ENCODE measurements at places on chromosomes 12 and 14.

GRCh38 chr12:111841236-111841749 is 735 bp upstream of the MAPKAPK5 start:
- no peak for DNase-seq

- no peak for DNase-seq
Observed at GRCh38 chr14:54040846-54041245, 84.2 kb upstream of the BMP4 start.

- no peak for DNase-seq
Observed at GRCh38 chr12:54160089-54160488, 28.7 kb downstream of the SMUG1 start.

GRCh38 chr14:76585616-76586015 is 175.7 kb upstream of the VASH1 start:
- no peak for DNase-seq

DNA sequence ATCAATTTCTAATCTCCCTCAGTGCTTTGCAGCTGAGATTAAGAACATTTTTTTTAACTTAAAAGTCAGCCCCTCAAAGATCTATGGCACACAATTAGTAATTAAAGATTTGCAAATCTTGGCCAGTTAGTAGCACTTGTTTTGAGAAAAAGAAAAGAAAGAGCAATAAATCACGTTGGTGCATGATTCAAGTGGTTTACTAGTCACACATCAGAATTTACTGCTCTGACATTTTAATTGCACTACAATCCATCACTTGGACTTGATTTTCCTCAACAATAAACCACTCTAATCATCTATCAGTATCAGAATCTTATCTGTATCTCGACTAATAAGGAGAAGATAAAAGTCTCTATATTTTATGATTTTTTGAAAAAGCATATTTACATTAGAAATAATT is 154.3 kb downstream of the HELB start:
- DNase-seq, result no peak

DNA sequence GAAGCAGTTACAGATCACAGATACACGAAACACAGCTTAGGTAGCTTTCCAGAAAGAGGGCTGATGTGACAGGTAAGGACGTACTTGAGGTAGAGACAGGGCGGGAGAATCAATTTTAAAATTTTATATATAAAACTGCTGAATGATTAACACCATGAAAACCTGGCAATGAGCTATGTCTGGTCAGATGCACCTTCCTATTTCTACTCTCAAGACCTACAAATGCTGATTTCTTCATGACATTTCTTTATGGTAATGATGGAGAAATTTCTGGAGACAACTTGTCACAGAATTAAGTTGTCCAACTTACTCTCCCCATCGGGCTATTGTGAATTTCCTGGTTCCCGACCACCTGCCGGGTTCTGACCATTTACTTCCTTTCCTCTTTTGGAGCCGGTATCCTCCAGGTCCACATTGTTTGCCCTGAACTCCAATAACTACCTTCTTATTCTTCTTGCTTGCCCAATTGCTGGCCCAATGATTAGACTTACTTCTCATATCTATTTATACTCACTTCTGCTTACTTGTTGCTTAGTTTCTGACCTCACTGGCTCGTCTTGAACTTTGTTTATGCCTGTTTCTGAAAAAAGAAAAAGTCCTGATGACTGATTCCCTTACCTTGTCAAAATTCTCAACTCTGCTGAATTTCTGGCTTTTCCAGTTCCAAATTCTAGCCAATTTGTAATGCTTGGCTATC is 12.8 kb upstream of the ATP2B1 start:
- no peak for DNase-seq

DNA sequence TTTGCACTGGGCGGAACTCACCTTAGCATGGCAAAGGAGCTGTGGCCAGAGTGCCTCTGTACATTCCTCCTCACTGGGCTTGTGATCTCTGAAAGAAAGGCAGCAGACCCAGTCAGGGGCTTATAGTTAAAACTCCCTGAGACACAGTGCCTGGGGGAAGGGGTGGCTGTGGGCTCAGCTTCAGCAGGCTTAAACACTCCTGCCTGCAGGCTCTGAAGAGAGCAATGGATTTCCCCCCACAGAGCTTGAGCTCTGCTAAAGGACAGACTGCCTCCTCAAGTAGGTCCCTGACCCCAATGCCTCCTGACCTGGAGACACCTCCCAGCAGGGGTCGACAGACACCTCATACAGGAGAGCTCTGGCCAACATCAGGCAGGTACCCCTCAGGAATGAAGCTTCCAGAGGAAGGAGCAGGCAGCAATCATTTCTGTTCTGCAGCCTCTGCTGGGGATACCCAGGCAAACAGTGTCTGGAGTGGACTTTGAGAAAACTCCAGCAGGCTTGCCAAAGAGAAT is 327.5 kb upstream of the SLC16A7 start:
- no peak for DNase-seq

DNA sequence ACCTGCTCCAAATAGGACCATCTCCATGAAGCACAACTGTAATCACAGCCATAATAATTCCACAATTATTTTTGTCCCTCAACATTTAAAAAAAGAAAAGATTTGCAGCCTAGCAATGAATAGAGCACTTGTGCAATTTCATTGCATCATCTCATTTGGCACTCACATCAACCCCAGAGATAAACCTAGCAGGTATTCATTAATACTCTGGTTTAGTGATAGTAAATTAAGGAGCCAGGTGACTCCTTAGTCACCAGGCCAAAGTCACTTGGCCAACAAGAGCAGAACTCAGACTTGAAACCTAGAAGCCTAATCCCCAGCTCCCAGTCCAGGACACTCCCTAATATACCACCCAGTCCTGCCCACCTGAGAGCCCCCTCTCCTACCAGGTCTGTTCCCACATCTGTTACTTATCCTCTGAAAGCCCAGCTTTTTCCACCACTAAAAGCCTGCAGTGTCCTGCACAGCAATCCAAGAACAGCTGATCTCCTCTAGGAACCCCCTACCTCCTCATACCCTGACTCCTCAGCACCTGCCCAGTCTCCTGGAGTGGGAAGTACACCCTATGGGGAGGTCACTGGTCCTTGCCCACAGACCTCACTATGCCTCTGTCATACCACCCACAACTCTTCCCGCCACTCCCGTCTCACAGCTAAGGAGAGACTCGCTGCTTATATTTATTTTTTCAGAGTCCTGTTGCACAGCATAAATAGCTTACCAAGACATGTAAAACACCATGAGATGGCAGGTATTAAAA is 22.1 kb downstream of the OR10P1 start:
- DNase-seq, result no peak

GRCh38 chr12:51238037-51238509 is 553 bp upstream of the DAZAP2 start:
- DNase-seq, result no peak

- no peak for DNase-seq
Observed at GRCh38 chr12:50291377-50291776, 8.1 kb upstream of the LIMA1 start.

- no peak for DNase-seq
Observed at GRCh38 chr12:132141976-132142678, 2.0 kb downstream of the DDX51 start.

DNA sequence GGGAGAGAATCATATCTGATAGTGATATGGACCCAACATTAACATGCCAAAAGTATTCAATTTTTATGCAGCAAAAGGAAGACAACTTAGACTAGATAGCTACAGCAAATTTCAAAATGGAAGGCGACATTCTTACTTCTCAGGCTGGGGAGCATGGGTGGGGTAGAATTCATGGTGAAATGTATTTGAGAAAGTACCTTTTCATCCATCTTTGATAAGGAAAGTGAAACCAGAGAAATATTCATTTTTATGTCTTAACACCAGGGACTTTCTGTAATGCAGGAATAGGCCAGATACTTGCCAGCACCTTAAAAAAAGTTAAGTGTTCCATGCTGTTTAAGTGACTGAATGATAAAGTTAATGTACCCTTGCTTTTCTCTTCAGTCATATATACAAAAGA is 13.4 kb downstream of the BTG1 start:
- no peak for DNase-seq

DNA sequence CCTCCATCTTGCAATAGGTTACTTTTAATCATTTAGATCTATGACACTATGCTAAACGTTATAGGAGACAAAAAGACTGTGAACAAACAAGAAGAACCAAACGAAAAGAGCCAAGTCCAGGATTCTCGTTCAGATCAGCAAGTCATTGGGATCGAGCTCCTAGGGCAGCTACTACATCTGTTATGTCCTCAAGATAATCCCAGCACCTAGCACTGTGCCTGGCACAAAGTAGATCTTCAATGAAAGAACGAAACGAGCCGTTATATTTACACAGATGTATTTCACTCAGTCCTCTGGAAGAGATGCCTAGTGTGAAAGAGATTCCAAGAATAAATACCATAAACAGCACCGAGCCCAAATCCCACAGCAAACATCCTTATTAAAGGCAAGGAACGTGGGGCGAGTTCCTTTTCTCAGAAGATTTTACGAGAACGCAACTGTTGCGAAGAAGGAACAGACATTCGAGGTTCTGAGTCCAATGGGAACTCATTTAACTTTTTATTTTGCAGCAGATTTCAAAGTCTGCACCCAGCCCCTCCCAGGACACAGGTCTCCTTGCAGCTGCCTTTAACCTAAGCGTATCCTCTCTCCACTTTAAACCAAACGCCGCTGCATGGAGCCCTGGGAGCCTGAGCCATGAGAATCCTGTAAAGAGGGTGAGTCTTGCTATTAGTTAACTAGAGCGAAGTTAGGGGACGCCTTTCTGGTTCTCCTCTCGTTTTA is 544 bp upstream of the TDP1 start:
- no peak for DNase-seq

- DNase-seq, result no peak
Observed at GRCh38 chr12:119322301-119322723, 12.2 kb upstream of the CCDC60 start.

- DNase-seq, result no peak
Observed at GRCh38 chr14:51180577-51180976, 59.5 kb upstream of the TMX1 start.

DNA sequence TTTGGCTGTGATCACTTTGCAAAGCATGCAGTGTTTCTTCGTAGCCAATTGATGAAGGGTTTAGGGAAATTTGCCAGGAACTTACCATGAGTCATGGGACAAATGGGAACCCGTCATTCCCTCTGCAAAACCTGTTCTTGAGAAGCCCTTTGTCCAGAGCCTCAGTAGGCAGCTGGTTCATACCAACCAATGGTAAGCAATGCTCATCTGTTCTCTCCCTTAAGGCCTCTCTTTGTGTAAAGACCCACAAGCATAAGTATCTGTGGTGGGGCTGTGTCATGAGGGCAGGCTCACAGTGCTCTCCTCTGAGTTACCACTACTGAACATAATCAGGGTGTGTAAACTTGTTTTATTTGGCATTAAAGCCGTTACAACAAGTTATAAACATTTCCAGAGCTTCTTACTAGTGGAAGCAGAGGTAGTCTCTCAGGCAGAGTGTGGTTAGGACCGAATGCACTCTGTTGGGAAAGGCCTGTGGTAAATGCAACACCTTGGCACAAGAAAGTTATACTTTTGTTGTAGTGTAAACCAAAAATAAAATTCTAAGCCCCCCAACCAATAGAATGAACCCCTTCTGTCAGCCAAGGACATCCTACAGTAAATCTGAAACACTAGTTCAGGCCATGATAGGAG is 119.8 kb downstream of the SINHCAF start:
- no peak for DNase-seq

DNA sequence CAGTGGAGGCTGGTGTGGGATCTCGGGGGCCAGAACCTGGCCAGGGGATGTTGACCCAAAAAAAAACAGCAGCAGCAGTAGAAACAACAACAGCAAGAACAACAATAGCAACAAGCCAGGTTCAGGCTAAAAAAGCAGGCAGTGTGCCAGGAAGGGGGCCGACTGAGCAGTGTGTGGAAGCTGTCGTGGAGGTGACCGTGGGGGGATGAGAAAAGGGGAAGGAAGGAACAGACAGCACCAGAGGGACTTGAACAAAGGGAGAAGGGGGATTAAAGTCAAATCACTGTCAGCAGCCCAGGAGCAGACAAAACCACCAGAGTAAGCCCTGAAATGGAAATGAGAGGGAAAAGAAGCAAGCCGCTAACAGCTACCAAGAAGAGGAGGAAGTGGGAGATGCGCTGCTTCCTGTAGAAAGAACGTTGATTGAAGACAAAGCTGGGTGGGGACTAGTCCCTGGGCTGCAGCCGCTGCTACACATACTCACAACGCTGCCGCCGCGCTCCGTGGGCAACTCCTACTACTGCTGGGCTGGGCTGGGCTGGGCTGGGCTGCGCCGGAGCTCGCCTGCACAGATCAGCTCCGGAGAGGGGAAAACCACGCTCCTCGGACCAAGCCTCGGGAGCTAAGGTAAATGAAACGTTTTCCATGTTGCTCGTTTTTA is at the start of gene GNG2:
GNG2 (plus strand) TSS at position 449 of the 661 bp plus-strand sequence. CDS start 90,067 bp downstream, outside the sequence.
- no peak for DNase-seq

DNA sequence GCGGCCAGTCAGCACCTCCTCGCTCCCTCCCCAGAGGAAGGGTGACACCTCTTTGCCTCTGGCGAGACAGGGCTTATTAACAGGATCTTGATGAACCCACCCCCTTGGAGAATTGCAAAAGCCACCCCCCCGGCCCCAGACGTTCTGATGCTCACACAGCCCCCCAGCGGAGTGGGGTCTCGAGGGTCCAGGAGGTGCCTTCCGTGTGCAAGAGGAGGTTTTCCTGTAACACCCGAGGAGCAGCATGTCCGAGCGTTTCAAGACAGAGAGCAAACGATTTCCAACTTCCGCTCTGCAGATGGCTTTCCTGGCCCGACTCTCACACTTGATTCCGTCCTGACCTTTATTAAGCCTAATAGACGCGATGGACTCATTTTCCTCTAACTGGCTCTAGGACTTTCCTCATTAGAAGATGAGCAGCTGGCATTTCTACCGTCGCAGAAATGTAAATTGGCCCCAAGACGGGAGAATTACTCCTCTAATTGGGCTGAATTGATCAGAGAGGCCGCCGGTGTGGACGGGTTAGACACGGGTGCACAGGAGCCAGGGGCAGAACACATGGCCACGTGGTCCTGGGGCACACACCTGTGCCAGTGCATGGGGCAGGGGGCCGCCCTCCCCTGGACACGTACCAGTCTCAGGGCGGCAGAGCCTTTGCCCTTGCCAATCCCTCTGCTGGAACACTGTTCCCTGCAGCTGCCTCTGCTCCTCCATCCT is 84.4 kb downstream of the NOC4L start:
- no peak for DNase-seq

GRCh38 chr14:64098120-64098519 is 196.1 kb downstream of the ESR2 start:
- DNase-seq, result no peak

DNA sequence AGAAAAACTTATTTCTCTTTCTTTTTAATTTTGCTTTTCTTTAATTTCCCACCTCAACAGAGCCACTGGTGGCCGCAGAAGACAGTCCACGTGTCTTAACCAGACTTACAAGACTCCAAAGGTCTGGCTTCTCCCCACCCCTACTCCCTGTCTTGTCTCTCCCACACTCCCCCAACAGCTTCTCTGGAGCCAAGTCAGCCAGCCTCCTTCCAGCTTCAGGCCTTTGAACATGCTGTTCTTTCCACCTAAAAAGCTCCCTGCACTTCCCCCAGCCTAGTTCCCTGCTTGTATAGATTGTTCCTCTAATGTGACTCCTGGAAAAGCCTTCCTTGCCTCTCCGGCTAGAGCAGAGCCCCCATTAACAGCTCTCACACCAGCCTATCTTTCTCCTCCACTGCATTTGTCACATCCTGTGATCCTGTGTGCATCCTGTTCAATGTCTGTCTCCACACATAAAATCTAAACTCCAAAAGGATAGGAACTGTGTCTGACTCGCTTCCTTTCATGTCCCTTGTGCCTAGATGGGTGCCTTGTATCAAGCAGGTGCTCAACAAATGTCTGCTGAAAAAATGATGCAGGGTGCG is 7.8 kb upstream of the DYNLL1 start:
- no peak for DNase-seq

GRCh38 chr12:110561471-110562201 is 21.5 kb downstream of the PPTC7 start:
- no peak for DNase-seq

GRCh38 chr14:39614297-39614923 is 182.2 kb upstream of the FBXO33 start:
- no peak for DNase-seq
